ENCODE measurements at places on chromosomes 12 and 14.

DNA sequence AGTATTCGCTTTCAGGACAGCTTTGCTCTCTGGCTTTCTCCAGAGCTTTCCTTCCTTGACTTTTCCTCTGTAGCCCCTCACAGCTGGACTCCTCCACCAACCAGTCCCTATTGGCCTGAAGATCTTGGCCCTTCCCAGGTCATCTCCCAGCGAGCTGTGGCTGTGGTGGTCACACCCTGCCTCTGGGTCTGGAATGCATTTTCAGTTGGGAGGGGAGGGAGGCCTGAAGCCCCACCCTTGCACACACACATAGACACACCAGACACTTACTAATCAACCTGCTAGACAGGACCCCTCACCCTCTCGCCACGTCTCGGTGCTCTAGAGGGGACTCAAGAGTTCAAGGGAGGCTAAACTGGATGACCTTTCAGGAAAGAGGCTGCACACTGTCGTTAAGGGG lies 13.9 kb downstream of the JDP2 start:
- no peak for DNase-seq

- no peak for DNase-seq
Observed at GRCh38 chr12:42056130-42056529, 88.5 kb downstream of the GXYLT1 start.

DNA sequence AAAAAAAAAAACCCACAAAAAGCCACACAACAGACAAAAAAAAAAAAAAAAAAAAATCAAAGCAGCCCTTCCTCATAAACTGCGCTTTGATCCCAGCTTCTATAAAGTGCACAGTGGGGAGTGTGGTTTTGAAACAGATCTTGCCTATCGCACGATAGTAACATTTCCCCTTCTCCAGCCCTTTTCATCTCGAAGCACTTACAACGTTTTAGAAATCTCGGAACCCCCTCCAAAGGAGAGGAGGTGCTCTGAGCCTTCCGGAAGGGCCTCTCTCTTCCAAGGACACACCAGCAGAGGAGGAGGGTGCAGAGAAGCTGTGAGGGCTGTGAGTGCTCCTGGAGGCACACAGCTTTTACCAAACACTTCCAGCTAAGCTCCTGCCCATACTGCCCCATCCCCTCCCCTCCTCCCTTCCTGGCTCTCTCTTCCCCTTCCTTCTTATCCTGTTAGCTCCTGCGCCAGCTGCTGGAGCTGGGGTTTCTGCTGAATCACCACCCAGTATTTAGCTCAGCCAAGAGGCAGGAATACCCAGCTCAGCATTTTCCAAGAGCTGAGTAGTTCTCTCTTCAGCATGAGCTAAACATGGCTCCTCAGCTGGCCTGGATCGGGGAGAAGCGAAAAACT lies 28.4 kb downstream of the SLC7A8 start:
- peak; percentile 84 for DNase-seq

DNA sequence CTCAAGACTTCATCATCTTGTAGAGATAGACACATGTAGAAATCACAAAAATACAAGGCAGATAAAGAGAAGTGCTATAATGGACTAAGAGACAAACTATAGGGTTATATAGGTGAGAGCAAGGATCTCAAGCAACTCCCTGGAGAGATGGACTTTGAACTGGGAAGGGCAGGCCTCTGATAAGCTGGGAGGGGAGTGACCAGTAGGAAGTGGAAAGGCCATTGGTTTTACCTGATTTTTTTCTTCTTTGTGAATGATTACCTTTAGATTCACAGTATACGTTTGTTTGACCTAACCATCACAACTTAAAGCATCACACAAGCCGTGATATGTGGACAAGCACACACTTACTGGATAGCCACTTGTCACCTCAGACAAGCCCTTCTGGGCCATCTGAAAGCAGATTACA lies 5.2 kb upstream of the TEP1 start:
- no peak for DNase-seq

DNA sequence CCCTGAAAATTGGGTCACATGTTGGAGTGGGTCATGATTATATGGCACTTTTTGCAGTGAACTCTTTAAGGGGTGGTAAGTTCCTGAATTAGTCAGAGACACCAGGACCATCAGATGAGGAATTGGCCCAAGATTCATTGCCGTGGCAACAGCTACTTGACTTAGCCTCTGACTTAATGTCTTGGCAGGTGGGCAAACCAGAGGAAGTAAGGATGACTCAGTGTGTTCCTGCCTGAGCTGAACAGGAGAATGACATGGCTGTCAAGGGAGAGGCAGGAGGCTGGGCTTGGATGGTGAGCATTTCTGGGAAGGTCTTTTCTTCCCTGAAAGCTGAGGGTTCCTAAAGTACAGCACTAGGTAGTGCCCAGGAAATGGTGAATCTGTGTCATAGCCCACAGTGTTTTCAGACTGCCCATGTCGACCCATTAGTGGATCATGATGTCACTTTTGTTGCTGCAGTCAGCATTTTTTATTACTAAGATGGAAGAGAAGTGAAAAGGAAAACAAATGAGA lies 170.1 kb upstream of the PWP1 start:
- no peak for DNase-seq

GRCh38 chr14:50967790-50968189 lies 23.5 kb upstream of the PYGL start:
- DNase-seq: no peak

DNA sequence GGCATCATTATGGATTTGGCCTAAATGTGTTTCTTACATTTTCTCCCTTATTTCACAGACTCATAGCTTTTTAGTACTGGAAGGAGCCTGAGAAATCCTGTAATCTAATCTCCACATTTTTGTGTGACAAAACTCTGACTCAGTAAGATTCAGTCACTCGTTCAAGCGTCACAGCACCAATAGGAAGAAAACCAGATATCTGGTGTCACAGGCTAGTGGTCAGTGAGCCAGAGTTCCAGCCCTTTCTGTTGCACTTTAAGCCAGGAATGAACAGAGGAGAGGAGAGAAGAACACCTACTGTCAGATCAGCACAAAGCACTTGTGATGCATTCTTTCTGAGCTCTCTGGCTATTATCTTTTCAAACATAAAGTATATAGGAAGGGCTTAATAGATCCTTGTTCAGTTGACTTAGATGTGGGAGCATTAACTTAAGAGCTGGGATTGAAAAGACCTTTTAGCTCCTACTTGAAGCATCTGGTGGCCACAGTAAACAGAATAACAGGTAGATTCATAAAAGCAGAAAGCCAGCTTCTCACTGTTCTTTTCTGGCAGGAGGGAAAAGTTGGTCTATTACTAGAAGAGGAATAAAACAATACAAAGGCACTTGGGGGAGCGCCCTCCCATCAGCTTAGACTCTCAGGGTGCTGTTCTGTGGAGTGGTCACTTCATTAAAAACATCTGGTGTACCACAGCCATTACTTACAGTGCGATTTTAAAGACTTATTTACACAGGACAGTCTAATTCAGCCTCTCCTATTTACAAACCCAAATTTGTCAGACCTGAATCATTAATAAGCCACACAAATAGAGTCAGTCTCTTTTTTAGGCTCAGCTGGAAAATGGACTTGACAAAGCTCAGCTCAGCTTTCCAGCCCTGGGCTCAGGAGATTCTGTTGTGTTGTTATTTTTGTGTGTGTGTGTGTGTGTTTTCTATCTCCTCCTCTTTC lies 12.2 kb upstream of the NID2 start:
- DNase-seq: no peak

- DNase-seq: no peak
Observed at GRCh38 chr14:44897845-44898151, 63.9 kb downstream of the KLHL28 start.

GRCh38 chr12:42568952-42569915 lies 20.3 kb downstream of the PRICKLE1 start:
- no peak for DNase-seq

DNA sequence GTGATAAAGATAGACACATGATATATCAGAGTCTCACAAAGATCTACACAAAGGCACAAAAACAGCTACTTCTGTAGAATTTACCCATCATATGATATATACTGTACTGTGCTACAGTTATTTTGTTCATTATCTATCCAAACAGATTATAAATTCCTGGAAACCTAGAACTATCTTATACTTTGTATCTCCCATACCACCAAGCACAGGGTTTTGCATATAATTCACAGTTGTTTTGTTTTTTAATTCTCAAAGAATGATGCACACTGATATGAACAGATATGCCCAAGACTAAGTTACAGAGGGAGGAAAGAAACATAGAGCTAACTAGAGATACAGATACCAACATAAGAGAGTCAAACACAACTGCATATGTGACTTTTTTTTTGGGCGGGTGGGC lies 3.4 kb downstream of the PRKAG1 start:
- no peak for DNase-seq

- DNase-seq: no peak
Observed at GRCh38 chr14:56514663-56515371, 64.8 kb upstream of the TMEM260 start.

- peak; percentile 74 for DNase-seq
Observed at GRCh38 chr14:96088074-96088473, 48.9 kb downstream of the C14orf132 start.

DNA sequence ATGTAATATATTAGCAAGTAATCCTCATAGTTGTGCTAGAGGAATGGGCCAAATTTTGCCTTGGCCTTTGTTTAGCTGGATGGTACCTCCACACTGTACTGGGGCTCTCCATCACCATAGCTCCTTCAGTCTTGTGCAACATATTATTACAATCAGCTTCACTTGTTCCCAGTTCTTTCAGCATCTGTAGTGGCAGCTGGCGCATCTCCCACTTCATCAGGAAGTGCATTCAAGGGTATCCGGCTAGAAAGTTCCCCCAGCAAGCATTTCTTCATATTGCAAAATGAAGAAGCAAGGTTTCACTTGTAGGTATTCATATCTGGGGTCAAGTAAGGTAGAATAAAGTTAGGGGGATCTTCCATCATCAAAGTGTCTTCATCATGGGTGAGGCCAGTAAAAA lies 123.7 kb downstream of the IGF1 start:
- DNase-seq: no peak
